ENCODE measurements at places on chromosomes 12 and 14.

GRCh38 chr12:51974646-51975045 lies 23.1 kb downstream of the ACVR1B start:
- DNase-seq: no peak

DNA sequence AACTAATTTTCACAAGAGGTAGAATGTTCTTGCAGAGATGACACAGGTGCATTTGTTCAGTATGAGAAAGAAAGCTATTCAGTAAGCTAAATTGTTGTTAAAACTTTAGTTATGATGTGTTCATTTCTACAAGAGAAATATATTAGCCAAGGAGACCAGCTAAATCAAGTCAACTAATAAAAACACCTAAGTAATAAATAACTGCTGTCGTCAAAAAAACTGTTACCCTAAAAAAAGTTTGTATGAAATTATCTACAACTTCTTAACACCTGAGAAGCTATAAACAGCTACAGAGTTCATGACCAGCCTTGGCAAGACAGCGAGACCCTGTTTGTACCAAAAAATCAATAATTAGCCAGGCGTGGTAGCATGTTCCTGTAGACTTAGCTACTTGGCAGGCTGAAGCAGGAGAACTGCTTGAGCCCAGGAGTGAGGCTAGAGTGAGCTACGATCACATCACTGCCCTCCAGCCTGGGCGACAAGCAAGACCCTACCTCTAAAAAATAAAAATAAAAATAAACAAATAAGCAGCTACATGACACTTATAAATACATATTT lies 67.6 kb upstream of the AP4S1 start:
- DNase-seq: no peak

DNA sequence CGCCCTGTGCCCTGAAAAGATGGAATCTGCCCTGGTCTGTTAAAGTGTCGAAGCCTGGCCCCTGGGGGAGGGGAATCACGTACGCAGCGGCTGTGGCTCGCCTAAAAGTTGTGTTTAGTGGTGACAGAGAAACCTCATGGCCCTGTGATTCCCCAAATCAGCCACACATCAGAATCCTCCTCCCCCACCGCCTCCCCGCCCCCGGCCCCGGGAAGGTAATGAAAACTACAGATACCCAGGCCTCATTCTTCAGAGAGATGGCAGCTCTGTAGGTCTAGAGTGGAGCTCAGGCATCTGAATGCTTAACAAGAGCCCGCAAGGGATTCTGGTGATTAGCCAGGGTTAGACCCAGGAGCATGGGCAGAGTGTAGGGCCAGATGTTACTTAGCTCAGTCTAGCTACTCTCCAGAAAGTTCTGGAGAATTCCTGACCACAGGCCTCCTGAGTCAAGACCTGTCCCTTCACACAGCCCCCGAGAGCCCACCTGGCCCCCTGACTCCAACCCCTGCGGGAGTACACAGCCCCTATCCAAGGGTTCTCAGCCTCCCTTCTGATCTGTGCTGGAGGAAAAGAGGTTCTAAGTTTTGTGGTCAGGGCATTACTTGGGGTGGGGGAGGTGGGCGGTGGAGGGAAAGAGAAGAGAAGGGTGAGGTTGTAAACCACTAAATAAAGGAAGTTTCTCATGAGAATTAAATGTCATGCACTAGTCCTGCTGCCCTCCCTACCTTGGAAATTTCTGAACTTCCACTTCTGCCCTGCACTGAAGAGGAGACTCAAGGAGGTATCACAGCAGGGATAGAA lies 114.8 kb downstream of the PLXNC1 start:
- DNase-seq: peak; percentile 62

DNA sequence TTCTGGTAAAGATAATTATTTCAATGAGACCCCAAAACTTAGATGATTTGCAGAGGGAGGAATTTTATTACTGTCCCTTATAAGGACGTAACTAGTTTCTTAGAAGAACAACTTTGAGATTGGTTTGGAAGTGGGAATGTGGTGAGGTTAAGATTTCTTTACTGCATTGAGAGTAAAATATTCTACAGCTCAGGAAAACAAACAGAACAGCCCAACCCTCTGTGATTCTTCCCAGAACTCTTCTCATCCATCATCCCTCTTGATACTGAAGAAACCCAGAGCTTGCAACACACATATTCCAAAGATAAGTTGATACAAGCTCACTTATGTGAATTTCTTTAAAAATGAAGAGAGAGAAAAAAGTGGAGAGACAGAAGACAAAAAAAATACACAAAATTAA lies 234.2 kb downstream of the CRADD start:
- DNase-seq: no peak

DNA sequence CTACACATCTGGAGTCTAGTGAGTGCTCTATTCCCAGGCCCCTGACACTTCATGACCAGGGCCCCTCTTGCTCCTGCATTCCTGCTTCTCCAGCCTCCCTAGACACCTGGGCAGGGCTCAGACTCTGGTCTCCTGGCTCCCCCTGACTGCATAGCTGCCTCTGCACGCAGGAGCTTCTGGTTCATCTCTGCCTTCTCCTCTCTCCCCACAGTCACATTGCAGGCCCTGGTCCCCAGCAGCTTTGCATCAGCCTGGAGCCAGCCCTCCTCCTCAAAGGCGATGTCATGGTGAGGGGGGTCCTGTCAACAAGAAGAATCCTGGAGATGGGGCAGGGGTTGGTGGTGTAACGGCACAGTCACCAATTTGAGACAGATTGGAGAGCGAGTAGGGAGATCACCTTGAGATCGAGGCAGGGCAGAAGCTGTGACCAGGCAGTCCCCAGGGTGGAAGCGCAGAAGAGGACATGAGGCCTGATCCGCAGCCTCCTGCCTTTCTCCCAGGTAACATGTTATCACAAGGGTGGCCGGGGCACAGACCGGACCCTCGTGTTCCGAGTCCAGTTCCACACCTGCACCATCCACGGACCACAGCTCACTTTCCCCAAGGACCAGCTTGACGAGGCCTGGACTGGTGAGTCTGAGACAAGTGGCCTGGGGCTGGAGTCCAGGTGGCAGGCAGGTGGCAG lies 8.1 kb downstream of the TNS2 start:
- no peak for DNase-seq

DNA sequence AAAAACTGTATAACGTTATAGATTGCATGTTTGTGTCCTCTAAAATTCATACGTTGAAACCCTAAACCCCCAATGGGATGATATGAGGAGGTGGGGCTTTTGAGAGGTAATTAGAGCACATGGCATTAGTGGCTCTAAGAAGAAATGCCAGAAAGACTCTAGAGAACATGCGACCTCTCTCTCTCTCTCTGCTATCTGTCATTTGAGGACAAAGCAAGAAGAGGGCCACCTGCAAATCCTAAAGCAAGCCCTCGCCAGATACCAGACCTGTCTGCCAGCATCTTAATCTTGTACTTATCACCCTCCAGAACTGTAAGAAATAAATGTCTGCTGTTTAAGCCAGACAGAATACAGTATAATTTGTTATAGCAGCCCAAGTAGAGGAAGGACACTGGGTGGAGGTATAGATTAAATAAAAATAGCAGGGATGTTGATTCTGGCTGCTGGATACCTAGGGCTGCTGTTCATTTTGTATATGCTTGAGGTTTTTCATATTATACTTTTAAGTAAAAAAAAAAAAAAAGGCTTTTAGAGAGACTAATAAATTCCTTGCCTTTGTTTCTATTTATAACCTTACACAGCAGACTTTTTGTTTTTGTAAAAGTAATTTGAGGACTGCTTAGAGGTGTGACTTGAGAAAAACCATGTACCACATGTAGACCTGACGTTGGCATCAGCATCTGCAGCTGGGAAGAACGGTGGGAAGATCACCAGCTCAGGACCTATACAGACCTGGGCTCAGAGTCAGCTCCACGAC lies 26.9 kb downstream of the MOK start:
- DNase-seq: no peak

DNA sequence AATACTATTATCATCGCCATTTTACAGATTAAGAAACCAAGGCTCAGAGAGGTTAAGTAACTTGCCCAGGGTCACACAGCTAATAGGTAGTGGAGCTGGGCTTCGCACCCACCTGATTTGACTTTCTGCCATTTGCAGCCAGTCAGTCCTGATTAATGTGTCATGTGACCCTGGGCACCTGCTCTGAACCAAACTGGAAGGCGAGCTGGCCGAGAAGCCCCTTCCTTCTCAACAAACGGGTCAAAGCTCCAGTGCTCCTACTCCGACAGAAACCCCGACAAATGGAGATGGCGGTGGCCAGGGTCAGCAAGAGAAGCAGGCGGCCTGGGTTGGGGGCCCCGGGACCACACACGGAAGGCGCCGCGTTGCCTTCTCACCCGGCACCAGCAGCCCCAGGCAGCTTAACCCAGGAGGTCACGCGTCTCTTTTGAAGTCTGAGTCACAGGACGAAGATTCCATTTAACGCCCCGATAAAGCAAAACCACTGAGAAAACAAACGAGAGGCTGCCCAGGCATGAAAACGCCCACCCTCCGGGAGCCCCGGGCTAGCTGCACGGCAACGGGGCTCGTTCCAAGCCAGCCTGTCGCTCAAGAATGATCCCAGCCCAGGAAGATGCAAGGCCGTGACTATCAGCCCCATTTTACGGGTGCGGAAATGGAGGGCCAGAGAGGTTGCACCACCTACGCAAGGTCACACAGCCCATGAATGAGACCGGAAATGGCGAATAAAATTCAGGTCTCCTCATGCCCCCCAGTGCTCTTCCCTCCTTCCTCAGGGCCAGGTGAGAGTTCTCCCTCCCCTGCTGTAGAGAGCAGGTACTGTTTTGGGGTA lies 124.8 kb downstream of the SCARB1 start:
- no peak for DNase-seq

GRCh38 chr12:75959060-75959459 lies 72.5 kb downstream of the PHLDA1 start:
- no peak for DNase-seq

DNA sequence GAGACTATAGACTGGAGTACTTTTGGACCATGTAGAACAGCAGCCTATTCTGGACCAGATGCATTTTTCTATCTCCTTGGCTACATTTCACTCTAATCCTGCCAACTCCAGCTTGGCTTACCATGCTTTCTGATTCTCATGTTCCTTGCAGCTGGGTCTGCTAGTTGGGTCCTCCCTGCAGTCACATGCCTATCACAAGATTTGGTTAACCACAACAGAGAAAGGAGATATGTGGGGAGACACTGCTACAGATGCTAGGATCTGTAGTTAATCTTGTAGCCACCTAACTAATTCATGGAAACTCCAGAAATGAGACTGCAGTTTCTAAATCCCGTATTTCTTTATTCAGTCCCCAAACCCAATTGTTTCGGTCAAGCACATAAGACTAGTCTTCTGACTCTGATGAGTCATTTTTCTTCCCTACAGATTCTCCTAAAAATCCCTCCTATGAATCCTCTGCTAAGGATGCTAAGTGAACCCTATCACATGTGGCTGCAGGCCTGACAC lies 410.6 kb downstream of the DAD1 start:
- DNase-seq: no peak

- no peak for DNase-seq
Measured at GRCh38 chr14:31439561-31439960, 17.7 kb downstream of the DTD2 start.

GRCh38 chr14:68692916-68693771 lies 99.7 kb downstream of the ZFP36L1 start:
- no peak for DNase-seq

- DNase-seq: no peak
Measured at GRCh38 chr14:63205044-63205575, 867 bp downstream of the RHOJ start.

- no peak for DNase-seq
Measured at GRCh38 chr12:11509326-11509725, 114.0 kb upstream of the PRB2 start.

- no peak for DNase-seq
Measured at GRCh38 chr12:19222558-19222957, 93.0 kb downstream of the PLEKHA5 start.

- no peak for DNase-seq
Measured at GRCh38 chr12:79360286-79360685, 330.5 kb downstream of the PAWR start.

DNA sequence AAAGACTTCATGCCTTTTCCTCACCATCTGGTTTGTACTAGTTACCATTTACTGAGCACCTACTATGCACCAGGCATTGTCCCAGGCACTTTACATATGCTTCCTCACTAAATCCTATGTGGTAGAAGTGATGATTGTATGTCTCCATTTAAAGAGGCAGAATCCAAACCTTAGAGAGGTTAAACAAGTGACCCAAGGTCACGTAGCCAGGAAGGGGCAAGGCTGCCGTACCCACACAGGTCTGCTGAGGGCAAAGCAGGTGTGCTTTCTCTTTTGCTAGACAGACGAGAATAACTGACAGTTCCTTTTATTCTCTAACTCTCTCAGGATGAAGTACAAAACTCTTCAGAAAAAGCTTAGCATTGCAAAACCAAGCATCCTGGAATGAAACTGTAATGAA lies 235.2 kb upstream of the SRRM4 start:
- DNase-seq: no peak

DNA sequence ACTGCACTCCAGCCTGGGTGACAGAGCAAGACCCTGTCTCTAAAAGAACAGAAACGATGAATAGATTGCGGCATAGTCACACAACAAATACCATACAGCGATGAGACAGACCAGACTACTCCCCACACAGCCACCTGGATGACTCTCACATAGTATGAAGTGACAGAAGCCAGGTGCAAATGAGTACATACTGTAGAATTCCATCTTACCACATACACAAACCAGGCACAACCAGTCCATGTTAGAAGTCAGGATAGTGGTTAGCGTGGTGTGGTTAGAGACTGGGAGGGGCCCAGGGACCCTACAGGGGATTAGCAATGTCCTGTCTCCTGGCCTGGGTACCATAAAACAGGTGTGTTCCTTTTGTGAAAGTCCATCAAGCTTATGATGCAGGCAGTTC lies 53.8 kb downstream of the FAM222A start:
- DNase-seq: no peak

- DNase-seq: no peak
Measured at GRCh38 chr12:45648070-45648469, 81.4 kb upstream of the ARID2 start.

- no peak for DNase-seq
Measured at GRCh38 chr12:4829793-4830162, 79.9 kb upstream of the KCNA1 start.

DNA sequence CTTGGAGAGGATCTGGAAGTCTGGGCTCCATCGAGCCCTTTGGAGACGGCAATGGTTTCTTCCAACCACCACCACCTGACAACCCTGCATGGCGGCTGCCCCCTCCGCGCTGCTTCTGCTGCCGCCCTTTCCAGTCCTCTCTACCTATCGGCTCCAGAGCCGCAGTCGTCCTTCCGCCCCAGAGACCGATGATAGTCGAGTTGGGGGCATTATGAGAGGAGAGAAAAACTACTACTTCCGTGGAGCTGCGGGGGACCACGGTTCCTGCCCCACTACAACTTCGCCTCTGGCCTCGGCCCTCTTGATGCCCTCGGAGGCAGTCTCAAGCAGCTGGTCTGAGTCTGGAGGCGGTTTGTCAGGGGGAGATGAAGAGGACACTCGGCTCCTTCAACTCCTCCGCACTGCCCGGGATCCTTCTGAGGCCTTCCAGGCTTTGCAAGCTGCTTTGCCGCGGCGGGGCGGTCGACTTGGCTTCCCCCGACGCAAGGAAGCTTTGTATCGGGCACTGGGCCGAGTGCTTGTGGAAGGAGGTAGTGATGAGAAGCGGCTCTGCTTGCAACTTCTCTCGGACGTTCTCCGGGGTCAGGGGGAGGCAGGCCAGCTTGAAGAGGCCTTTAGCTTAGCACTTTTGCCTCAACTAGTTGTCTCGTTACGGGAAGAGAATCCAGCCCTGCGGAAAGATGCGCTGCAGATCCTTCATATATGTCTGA lies 499 bp downstream of the TOGARAM1 start:
- no peak for DNase-seq

- no peak for DNase-seq
Measured at GRCh38 chr12:47945341-47945728, 18.1 kb upstream of the TMEM106C start.

Data from CD4-positive, alpha-beta T cell treated with Interleukin-2 at 100 ng/mL for 4 hours (primary cell).